Endothelial cell (in vitro differentiated cells): ENCODE measurements at places on chromosomes 16 and 17.

DNA sequence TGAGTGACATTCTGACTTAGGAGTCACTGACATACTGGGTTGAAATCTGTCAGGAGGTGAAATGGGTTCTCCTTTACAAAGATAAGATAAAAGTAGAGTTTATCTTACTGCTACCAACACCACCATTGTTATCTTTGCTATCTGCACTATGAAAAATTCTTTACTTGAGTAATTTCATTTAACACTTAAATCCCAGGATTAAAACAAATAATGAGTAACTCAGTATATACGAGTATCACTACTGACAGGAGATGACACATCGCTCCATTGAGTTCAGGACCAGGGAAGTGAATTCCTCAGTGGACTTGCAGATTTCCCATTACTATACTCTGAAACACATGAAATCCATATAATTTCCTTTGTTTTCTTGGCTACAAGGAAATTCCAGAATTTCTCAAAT lies 242.1 kb upstream of the NLRP1 start:
- DNase-seq = no peak

DNA sequence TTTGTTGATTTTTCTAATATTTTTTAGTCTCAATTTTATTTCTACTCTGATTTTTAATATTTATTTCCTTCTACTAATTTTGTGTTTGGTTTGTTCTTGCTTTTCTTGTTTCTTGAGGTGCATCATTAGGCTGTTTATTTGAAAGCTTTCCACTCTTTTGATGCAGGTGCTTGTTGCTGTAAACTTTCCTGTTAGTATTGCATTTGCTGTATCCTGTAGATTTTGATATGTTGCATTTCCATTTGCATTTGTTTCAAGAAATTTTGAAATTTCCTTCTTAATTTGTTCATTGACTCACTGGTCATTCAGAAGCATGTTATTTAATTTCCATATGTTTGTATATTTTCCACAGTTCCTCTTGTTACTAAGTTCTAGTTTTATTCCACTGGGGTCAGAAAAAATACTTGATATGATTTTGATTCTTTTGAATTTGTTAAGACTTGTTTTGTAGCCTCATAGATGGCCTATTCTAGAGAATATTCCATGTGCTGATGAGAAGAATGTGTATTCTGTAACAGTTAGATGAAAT lies 43.1 kb upstream of the NACA2 start:
- DNase-seq = no peak

DNA sequence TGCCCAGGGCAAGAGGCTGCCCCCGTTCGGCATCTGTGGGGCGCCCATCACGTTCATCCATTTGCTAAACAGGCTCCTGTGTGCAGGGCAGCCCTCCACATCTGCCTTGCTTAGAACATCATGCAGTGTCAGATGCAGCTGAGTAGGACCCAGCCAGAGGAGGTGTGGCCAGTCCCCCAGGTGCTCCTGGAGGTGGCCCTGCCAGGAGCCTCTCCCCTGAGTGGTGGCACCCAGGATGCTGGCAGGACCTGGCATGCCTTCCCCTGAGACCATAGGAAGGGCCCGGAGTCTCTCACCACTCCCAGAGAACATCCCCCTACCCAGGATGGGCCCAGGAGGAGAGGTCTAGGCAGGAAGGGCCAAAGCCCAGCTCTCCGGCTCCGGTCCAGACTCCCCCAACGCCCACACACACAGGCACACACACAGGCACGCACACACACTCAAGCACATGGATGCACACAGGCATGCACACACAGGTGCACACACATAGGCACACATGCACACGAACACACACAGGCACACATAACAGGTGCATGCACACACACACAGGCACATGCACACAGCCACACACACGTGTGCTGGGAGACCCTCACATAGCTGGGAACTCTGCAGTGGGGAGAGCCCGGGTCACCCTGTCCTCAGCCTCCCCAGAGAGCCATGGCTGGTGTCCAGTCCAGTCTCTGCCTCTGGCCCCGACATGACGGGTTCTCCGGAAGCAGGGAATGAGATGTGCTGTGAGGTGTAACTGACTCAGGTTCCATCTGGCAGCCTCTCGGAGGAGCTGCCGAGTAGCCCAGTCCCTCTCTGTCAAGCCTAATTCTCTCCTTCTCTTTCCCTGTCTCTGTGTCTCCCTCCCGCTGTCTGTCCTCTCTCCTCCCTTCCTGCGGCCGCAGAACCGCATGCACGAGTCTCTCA lies 74.6 kb downstream of the AMFR start:
- no peak for DNase-seq

- no peak for DNase-seq
Observed at GRCh38 chr17:41800601-41801373, 11.0 kb downstream of the P3H4 start.

DNA sequence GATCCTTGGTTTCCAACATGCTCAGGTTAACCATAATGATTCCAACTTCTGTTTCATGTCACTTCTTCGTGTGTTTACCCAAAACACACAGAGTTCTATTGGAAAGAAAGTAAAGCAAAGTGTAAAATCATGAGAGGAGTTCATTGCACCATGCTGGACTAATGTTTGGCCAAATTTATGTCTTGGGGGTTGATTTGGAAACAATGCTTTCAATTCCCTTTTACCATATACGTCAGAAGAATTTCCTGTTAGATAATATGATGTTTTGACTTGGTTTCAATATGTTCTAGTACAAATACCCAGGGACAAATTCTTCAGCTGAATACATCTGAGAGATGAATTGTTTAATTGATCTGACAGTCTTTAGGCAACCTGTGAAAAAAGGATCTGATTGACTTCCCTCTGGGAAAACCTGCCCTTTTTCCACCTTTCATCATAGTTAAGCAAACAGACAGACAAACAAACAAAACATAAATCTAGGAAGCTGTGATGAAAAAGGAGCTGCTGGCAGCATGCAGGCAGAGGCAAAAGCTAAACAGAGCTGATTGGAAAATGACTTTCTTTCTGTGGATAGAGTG lies 26.0 kb upstream of the MPHOSPH6 start:
- DNase-seq = no peak

GRCh38 chr17:71978435-71978834 lies 142.4 kb upstream of the SOX9 start:
- no peak for DNase-seq

DNA sequence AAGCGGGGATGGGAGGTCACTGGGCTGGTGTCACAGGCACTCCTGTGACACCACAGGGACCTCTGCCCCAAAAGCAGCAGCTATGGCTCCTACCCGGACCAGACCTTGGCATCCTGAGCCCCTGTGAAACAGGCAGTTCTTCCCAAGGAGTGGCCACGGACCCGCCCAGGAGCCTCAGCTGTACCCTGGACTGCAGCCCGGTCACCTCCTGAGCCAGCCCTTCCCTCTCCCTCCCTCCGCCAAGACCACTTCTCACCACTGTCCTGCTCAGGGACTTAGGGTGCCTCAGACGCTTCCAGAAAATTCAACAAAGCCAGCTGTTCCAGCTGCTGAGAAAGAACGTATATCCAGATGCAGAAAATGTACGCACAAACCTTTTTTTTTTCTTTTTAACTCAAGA lies 13.9 kb upstream of the NCBP3 start:
- no peak for DNase-seq

GRCh38 chr17:5618476-5618875 lies 34.2 kb upstream of the NLRP1 start:
- no peak for DNase-seq

- no peak for DNase-seq
Observed at GRCh38 chr17:17351901-17352781, 49.0 kb downstream of the NT5M start.

DNA sequence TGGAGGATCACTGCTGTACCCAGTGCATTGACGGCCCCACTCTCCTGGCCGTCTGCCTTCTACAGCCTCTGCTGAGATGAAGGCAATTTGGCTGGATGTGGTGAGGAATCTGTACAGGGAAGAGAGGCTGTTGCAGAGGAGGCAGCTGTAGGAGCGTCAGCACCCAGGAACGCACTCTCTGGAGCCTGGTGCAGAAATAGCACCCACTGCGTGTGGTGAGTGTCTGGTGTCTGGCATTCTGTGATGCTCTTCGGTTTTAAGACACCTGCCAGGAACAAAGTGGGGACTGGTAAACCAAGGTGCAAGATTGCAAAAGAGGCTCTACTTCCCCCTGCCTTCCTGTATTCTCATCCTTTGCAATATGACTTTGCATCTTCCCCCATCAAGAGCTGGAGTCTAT lies 187.5 kb upstream of the SDK2 start:
- DNase-seq = no peak

- DNase-seq = no peak
Observed at GRCh38 chr17:15469260-15469659, 1.8 kb upstream of the CDRT4 start.

- DNase-seq = no peak
Observed at GRCh38 chr17:46027976-46028325, 28.9 kb downstream of the STH start.

- DNase-seq = no peak
Observed at GRCh38 chr17:8843344-8843743, 24.1 kb downstream of the PIK3R6 start.

GRCh38 chr16:84369105-84369504 lies 767 bp downstream of the ATP2C2 start:
- DNase-seq = no peak

- no peak for DNase-seq
Observed at GRCh38 chr17:82832411-82832810, 7.4 kb downstream of the ZNF750 start.

GRCh38 chr16:67075331-67075730 lies 34.4 kb upstream of the PHAF1 start:
- DNase-seq = no peak

- DNase-seq = no peak
Observed at GRCh38 chr17:64015447-64015846, 5.0 kb downstream of the ICAM2 start.

DNA sequence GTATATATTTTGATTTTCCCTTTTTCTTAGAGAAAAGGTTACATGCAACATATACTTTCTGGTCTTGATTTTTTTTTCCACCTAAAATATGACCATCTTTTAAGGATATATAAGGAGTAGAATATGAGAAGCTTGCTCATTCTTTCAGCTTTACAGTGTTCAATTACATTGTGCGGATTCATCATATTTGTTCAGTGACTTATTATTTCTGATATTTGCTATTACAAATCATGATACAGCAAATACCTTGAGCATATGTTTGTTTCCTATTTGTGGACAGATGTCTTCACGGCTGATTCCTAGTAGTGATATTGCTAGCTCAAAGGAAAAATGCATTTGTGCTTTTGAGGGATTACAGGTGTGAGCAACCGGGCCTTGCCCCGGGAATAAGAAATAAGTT lies 18.1 kb downstream of the KATNIP start:
- no peak for DNase-seq

DNA sequence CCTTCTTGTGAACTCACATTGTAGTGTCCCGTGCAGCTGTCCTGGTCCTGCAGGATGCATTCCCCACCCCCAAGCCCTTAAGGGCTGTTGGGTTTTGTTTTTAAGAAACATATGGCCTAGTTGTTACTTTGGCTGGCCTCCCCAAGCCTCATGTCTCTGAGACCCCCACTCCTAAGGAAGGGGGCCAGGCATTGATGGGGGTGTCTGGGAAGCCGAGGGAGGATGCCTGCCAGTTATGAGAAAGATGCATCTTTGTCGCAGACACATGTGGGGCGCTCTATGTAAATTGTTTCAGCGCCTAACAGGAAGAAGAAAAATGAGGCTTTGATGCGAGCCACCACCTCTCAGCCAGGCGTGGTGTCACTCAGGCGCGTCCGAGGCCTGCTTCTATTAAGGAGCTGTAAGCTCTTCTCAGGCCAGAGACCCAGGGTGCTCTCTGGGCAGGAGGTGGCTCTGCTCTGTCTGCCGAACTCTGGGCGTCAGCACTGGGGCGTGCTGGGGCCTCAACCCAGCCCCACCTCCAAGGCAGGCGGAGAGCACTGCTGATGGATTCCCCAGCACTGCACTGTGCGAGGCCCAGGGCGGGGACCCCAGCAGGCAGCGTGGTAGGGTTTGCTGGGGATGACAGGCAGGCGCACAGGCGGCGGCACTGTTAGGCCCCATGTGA lies 70.6 kb downstream of the SREBF1 start:
- no peak for DNase-seq

- DNase-seq = no peak
Observed at GRCh38 chr17:70374496-70374895, 205.2 kb downstream of the KCNJ2 start.

- DNase-seq = no peak
Observed at GRCh38 chr16:84889066-84889465, 69.3 kb downstream of the CRISPLD2 start.

GRCh38 chr16:80954985-80955384 lies 51.7 kb downstream of the CMC2 start:
- no peak for DNase-seq

DNA sequence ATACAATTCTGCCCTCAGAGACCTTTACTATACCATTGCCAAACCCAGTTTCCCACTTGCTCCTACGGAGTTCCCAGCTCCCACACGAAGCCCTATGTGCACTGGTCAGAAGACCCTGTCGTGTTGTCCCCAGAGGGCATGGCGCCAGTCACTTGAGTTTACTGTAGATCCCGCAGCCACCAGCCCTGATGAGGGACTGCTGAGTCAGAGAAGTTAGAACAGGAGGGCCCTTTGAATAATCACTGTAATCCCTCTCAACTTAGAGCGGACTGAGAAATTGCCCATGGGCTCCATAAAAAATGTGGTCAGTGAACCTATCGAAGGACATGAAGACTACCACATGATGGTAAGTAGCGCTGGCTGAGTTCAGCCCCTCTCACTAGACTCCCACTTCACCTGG lies 9.2 kb downstream of the UBFD1 start:
- no peak for DNase-seq

DNA sequence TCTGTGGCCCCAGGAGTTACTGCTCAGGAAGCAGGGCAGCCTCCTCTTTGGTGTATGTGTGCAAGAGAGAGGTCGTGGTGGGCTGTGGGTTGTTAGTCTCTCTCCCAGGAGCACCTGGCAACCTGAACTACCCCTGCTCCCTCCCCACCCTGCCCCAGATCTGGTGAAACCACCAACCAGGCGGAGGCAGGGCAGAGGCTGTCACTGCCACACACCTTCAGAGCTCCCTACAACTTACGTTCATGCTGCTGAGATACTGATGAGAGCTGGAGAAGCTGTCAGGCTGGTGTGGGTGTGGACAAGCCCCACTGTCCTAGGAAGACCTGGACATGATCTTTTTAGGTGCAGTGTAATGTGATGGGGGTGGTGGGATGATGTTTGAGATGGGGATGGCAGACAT lies 24.3 kb downstream of the GOSR2 start:
- DNase-seq = no peak

DNA sequence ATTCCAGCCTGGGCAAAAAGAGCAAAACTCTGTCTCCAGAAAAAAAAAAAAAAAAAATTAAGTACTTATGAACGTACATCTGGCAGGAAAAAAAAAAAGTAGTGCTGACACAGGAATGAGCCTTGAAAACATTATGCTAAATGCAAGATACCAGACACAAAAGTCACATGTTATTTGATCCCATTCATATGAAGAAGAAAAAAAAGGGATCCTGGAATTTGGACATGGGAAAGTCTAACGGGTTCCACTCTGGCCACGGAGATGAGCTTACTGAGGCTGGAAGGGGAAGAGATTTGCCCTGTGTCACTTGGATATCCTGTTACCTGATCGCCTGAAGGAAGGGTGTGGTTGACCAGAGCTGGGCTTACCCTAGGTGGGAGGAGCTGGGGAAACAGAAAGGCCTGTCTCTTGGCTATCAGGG lies 251.9 kb downstream of the PARN start:
- DNase-seq = no peak

GRCh38 chr17:46929413-46929812 lies 6.5 kb downstream of the GOSR2 start:
- no peak for DNase-seq
